ENCODE measurements at places on chromosomes 4 and X.

GRCh38 chr4:112296949-112297880, at the start of gene ALPK1:
Gene ALPK1, plus strand, starts transcription at chr4:112297369.
- peak; percentile 24 for DNase-seq

DNA sequence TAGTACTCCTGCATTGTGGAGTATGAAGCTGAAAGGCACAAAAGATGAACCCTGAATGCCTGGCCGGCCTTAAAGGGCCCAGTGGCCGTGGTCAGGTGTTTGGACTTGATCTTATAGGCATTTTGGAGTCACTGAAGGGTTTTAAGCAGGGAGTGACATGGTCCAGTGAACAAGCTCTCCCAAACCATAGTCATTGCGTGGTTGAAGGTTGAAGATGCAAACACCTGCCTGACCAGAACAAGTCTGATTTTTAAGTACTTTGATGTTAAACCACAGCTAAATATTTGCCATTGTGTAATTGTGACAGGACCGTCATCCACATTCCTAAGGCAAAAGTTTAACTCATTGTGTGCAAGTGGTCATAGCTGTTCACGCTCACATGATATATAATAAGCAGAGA, 3.3 kb downstream of the STK32B start:
- no peak for DNase-seq

DNA sequence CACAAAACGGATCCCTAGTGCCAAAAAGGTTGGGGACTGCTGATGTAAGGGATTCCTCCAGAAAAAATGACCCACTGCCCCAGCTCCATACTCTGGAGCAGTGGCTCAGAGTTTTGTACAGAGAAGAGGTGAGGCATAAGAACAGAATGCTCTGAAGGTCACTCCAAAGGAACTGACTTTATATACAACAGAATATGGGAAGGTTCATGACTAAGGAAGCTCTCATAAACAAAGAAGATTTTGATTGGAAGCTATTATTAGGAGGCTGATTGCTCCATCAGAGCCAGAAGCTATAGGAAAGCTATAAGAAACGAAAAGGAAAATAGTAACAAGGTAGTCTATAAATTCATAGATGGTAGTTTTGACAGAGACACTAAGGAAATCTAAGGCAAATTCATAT, 203.1 kb downstream of the SLC7A11 start:
- DNase-seq, result no peak

DNA sequence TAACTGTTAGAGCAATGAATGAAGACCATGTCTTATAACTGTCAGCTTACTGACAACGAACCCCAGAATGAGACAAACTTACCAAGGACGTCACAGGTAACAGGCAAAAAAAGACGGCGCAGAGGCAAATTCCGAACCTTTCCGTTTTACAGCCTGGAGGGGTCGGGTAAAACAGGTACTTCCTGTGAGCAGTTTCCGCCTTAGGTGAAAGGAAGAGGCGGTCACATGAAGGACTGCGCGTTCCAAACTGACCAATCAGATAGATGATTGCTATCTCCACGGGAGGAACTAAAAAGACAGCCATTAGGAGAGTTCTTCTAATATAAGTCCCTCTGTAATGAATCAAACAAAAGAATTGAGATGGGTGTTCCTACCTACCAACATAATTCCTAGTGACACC, at the start of gene COX7B2:
TSS of gene COX7B2 (minus strand) at position 168 of the 400 bp plus-strand sequence. CDS start 174,053 bp downstream, outside the sequence.
- DNase-seq, result no peak

Data from HAP-1 (cell line).